ENCODE measurements at places on chromosomes 7 and 10. TPM values are rescaled to one million over a fixed set of nuclear protein-coding genes. Genes with fewer than 3 reads are reported as not detected.
A peak's percentile ranks its signal among the peaks of the same experiment; 100 is the strongest.

DNA sequence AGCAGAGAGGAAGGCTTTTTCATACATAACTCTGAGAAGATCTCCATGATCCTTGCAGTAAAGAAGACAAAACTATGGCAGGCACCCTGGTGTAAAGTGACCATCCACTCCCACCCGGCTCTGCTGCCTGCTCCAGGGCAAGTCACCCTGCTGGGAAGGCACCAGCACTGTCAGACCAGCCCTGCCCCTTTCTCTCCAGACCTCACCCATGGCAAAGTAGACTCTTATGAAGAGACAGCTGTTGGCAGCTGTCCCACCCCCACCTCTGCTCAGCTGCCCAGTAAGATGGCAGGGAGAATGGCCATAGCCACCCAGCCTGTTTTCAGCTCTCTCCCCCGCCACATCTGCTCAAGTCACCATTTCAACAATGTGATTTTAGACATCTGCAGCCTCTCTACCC, 8.6 kb upstream of the ZMIZ2 start:
- no peak for DNase-seq

DNA sequence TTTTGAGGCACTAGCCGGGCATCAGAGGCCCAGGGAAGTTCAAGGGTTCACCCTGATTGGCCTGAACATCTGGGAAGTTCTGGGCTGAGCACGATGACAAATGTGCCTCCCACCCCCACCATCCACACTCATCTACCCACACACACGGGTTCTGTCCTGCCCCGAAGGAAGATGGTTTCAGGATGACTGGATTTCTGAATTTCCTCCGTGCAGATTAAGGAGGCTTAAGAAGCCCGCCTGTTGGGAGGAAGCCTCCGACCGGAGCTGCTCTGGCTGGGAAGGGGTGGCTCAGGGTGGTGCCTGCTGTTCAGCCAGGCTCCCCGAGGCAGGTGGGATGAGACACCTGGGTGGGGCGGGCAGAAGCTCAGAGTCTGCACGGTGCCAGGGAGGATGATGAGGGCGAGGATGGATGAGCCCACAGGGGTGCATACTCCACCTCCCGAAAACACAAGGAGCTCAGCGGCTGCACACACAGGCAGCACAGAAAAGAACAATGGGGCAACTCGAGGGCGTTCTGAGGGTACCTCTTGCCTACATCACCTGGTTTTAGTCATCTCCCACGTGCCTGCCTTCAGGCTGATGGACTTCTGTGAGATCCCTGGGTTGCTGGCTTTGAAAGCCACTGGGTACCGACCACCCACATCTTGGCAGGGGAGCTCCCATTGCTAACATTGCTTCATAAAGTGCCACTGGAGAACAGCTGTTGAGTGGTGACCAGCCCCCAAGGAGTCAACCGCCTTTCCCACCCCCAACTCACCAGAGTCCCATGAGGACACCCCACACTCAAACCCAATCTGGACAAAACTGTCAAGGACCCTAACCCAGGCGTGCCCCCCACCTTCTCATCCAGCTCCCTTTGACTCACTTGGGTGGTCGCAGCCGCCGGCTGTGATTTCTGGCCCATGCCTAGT, 41.2 kb downstream of the CALML3 start:
- no peak for DNase-seq

DNA sequence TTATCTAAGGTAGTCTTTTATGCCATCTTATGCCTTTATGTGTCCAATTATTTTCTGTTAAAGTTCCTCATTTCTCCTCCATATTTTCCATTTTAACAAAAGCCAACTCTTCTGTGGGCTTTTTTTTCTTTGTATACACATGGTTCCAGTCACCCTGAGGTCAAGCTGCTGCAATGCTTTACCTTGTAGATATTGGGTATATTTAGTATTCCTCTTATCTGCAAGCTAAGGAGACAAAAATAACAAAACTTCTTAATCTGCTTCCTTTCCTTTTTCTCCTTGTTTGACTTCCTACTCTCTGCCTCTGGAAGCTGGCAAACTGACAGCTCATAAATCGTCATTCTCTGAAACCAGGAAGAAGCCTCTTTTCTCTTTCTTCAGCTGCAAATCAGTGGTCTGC, 885.0 kb upstream of the LRRN3 start:
- DNase-seq: no peak

Gene SPDYE8
- not detected for polyA plus RNA-seq

GRCh38 chr10:24891823-24892222, 60.6 kb downstream of the PRTFDC1 start:
- DNase-seq: peak; percentile 17

DNA sequence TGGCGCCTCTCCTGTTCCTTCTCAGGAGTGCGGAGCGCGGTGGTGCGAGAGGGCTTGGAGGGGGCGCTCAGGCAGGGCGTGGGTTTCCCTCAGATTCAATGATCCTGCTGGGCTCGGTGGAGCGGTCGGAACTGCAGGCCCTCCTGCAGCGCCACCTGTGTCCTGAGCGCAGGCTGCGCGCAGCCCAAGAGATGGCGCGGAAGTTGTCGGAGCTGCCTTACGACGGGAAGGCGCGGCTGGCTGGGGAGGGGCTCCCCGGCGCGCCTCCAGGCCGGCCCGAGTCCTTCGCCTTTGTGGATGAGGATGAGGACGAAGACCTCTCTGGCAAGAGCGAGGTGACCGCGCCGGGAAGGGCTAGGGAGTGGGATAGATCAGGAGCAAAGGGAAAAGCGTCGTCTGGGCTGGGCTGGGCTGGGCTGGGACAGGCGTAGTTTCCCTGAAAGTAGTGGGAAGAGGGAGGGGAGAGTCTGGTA, 17.0 kb downstream of the FAM131B start:
- peak; percentile 71 for DNase-seq

- peak; percentile 76 for DNase-seq
These were observed 627 bp downstream of the DUSP5 start for GRCh38 chr10:110498087-110498981.

Gene PTPRZ1
- not detected for polyA plus RNA-seq

DNA sequence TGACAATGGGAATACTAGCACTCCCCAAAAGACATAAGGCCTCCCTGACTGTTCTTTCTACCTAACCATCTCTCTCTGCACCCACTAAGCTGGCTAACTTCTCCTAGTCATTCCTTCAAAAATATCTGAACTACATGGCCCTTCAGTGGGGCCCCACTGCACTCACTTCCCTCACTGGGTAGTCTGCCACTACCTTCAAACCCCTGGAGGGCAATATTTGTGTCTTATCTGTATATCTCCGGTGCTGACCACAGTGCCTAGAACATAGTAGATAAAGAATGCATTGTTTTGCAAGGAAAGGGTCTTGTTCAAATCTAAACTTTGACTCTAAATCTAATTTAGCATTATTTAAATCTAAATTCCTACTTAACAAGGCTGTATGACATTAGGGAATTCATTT, 44.3 kb downstream of the CACUL1 start:
- DNase-seq: no peak

DNA sequence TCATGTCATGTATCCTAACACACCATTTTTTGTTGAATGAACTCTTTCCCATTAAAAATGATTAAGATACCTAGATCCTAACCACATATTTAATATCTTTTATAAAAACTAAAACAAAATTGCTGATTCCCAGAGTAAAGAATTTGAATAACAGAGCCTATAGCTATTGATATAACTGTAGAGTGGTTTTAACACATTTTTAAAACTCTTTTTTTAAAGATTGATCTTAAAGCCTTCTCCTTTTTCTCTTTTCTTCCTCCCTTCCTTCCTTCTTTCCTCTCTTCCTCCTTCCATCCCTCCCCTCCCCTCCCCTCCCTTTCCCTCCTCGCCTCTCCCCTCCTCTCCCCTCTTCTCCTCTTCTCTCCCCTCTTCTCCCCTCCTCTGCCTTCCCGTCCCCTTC, 605.4 kb upstream of the FZD8 start:
- DNase-seq: no peak
